Stimulated activated CD8-positive, alpha-beta memory T cell treated with anti-CD3 and anti-CD28 coated beads, Interleukin-12 subunit alpha, Interleukin-12 subunit beta, amount 100 ng/mL, for 1 hour (primary cell): ENCODE measurements at places on chromosomes 2 and 18.

GRCh38 chr2:171798156-171798820 is 95.8 kb downstream of the SLC25A12 start:
- no peak for DNase-seq

GRCh38 chr2:195501746-195502145 is 155.3 kb upstream of the SLC39A10 start:
- no peak for DNase-seq

DNA sequence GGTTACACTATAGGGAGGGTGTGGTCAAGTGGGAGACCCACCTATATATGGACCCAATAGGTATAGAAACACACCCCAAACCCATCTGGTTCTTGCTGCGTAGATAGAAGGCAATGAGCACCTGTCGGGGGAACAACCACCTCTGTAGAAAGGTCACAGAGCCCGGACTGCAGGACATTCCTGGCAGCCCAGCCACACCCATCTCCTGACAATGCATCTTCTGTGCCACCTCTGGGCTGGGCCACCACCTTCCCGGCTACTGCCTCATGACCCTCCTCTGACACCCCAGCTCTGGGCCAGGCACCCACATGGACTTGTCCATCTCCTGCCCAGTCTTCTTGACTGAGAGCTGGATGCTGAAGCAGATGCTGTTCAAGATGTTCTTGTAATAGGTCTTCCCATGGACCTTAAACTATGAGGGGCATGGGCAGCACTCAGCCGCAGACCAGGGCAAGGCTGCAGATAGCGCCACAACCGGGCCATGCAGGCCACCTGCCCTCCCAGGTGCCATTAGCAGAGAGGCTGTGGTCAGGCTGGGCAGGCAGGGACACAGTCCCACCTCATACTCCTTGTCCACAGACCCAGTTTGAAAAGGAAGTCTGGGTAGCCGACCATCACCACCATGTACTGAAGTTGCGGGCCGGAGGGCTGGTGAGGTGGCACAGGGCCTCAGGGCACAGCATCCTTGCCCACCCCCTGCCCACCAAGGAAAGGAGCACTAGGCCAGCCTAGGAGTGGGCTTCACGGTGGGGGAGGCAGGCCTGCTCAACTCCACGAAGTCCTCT is 9.3 kb downstream of the ALPG start:
- no peak for DNase-seq

DNA sequence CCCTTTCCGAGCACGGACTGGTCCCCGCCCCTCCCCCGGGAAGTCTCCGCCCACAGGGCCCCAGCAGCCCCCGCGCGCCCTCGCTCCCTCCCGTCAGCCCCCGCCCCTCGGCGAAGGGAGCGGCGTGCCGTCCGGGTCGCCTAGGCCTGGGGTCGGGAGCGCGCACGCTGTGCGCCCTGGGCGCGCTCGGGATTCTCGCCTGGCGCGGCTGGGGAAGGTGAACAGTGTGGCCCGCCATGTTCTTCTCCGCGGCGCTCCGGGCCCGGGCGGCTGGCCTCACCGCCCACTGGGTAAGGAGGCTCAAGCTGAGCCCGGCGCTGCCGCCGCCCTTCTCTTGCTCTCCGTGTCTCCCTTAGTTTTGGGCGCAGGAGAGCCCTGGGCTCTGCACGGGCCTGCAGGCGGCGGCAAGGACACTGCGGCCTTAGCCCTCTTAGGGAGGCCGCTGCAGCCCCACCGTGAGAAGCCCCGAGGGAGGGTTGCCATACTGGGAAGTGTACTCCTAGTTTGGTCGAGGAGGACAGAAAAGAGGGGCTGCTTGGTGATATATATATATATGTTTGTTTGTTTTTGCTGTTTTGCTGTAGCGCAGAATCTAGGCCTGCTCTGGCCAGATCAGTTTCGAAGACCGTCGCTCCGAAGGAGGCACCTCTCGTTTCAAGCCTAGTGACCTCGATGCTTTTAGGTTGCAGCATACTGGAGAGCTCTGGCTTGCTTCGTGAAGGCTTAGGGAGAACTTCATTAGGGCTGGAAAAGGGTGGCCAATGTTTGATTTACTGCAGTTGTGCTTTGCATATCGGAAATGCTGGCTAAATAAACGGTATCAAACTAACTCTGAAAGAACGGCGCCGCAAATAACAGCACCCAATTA is at the start of gene NDUFV2:
TSS of gene NDUFV2 (plus strand) at position 192 of the 868 bp plus-strand sequence. CDS start at position 237, 45 bp downstream.
- peak; percentile 94 for DNase-seq

GRCh38 chr2:27501042-27501441 is 4.4 kb downstream of the GCKR start:
- no peak for DNase-seq

GRCh38 chr18:46352520-46353250 is 248.5 kb downstream of the HAUS1 start:
- no peak for DNase-seq

DNA sequence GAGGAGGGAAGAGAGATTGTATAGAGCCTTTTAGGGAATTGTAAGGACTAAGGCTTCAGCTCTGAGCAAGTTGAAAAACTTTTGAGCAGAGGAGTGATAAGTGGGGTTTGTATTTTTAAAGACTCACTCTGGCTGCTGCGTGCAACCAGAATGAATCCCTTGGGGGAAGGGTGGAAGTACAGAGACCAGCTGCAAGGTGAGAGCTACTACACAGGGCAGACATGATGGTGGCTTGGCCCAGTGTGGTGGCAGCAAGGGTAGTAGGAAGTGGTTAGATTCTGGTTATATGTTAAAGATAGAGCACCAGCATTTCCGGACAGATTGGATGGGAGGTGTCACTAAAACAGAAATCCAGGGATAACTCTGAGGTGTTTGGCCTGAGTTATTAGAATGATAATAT is 10.1 kb upstream of the SESTD1 start:
- DNase-seq: no peak

GRCh38 chr2:181421131-181421458 is 36.1 kb upstream of the ITGA4 start:
- no peak for DNase-seq

DNA sequence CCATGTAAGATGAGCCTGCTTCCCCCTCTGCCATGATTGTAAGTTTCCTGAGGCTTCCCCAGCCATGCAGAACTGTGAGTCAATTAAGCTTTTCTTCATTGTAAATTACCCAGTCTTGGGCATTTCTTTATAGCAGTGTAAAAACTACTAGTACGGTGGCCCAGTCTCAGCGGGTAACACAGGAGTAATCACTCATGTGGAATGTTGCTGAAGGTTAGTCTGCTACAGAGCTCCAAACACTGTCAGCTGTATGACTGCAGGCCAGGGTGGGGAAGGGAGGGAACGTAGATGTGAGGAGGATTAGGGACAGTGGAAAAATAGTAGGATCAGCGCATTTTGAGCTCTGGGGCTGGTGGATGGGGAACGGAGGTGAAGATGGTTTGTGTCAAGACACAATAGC is 711.2 kb upstream of the SOX11 start:
- no peak for DNase-seq

- no peak for DNase-seq
Measured at GRCh38 chr2:226693521-226693920, 106.1 kb downstream of the IRS1 start.

DNA sequence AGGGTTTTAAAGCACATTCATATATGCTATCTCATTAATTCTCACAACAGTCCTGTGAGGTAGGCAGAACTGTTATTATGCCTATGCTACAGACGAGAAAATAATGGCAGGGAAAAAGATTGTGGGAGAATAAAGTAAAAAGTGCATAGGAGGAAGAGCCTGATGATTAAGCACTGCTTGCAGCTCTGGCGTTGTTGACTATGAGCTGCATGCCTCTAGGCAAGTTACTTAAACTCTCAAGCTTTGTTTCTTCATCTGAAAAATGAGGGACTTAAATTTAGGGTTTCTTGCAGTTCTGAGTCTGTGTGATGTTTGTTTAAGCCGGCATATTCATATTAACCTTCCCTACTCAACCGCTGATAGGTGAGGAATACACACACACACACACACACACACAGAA is 51.6 kb upstream of the RAPH1 start:
- DNase-seq: no peak

GRCh38 chr18:12904012-12904516 is 20.0 kb upstream of the PTPN2 start:
- DNase-seq: no peak

- no peak for DNase-seq
Measured at GRCh38 chr18:725646-726045, 13.2 kb upstream of the ENOSF1 start.

DNA sequence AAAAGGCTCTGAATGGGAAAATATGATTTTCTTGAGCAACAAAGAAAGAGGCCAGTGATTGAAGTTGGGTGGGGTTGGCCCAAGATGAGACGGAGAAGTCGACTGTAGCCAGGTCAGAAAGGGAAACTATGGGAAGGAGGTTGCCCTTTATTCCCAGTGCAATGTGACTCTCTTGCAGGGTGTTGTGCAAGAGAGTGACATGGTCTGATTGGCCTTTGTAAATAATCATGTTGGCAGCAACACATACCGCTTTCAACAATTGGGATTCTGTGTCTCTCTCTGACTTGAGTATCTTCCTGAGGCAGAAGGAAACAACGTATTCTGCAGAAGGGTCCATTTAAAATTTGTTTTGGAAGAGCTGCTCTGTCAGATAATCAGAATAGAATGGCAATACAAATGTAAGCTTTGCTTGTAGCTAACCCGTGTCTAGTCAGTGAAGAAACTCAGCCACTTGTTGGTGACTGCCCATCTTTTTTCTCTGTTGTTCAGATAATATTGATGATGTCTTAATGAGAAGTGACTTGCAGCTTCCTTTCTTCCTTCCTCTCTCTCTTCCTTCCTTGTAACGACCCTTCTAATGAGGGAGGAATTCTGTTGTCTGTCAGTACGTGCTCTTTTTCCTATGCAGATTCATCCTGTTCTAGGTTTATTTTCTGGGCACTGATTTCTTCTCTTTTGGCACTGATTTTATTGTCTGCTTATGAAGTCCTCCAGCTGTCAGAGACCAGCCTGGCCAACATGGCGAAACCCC is 311.0 kb upstream of the FAM98A start:
- DNase-seq: no peak

GRCh38 chr2:84319581-84319980 is 139.5 kb downstream of the SUCLG1 start:
- no peak for DNase-seq

DNA sequence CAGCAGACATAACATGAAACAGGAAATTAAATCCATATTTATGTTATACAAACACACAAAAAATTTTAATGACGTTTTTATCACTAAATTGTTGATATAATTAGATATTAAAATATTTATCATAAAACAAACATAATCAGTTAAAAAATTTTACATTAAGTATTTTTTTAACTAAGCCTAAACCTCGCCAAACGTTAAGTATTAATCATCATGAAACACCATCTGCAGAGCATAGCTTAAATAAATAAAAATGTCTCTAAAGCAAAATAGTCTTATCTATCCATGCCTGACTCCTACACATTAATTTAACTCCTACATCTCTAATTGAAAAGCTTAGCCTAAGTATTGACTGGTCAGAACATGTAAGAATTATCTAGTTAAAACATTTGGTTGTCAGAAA is 271.6 kb upstream of the RND3 start:
- DNase-seq: no peak

GRCh38 chr2:35997488-35997887 is 358.1 kb upstream of the CRIM1 start:
- DNase-seq: no peak

DNA sequence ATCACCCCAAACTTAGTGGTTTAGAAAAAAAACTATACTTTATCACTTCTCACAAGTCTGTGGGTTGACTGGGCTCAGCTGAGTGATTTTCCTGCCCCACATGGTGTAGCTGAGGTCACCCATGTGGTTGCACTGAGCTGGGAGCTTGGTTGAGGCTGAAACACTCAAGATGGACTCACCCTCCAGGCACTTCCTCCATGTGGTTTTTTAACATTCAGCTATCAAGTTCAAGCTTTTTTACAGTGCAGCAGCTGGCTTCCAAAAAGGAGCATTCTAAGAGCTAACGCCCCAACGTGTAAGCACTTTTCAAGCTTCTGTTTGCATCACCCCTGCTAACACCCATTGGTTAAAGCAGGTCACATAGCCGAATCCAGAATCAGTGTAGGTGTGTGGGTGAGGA is 105.9 kb upstream of the CREB1 start:
- DNase-seq: peak; percentile 1

DNA sequence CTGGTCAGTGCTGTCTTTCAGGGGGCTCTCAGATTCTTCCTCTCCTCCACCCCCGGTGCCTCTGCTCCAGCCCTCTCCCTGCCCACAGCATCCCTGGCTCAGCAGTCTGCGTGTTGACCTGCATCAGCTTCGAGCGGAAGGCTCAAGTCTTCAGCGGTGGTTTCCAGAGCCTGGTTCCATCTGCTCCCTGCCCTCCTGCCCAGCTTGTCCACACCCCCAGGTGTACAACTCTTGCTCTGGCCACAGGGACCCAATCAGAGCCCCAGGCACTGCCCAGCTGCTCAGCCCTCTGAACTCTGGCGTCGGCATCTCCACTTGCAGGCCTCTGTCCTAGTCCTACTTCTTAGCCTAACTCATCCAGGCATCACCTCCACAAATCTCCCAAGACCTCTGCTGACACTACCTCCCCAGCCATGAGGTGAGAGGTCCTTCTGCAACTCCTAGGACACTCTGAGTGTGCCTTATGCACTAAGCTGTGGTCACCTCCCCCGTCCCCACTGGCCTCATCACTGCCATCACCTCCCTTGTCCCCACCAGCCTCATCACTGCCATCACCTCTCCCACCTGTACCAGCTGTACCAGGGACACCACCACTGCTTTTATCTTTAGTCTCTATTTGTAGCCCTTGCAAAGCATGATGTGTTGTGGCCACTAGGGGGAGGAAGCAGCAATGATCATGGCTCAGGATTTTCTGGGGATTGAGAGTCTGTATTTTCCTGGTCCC is 60.9 kb downstream of the EDAR start:
- peak; percentile 7 for DNase-seq

GRCh38 chr2:136310005-136310495 is 192.1 kb upstream of the CXCR4 start:
- no peak for DNase-seq

DNA sequence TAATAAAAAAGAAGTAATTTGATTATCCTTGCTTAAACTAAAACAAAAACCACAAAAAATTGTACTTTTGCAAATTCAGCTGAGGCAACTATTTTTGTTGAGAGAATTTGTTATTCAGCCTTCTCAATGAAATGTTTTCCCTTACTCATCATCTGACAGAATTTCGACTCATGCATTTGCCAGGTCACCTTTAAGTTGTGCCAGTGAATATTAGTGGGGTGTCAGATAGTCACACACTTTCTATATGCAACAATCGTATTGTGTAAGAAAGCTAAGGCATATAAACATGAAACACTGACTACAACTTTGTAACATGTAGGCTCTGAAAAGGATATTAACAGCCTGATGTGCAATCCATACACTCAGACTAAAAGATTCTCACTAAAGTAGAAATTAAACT is 1653.1 kb upstream of the SLC39A10 start:
- DNase-seq: no peak

DNA sequence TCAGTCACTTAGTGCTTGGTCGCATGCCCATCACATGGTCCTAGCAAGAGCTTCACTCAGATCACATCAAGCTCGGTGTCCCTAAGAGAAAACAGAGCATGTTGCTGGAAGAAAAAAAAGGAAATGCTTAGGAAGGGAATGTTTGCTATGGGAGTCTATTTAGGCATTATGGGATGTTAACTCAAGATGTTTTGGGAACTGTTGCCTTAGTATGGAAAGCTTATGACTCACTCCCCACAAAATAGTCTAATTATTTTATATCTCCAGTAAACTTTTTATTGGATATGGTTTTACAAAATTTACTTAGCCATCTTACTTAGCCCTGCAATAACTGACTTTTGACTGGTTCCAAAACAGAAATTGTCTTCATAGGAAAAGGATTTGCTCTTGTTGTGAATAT is 439.5 kb upstream of the ZEB2 start:
- no peak for DNase-seq

- DNase-seq: no peak
Measured at GRCh38 chr2:229032608-229033234, 238.4 kb downstream of the PID1 start.

- DNase-seq: no peak
Measured at GRCh38 chr2:88160517-88160916, 9.6 kb upstream of the THNSL2 start.
